ENCODE measurements at places on chromosomes 11 and 22.

- DNase-seq = no peak
Measured at GRCh38 chr11:62344210-62344609, 7.0 kb downstream of the ASRGL1 start.

GRCh38 chr11:70470127-70470526 lies 71.8 kb downstream of the CTTN start:
- DNase-seq = no peak

DNA sequence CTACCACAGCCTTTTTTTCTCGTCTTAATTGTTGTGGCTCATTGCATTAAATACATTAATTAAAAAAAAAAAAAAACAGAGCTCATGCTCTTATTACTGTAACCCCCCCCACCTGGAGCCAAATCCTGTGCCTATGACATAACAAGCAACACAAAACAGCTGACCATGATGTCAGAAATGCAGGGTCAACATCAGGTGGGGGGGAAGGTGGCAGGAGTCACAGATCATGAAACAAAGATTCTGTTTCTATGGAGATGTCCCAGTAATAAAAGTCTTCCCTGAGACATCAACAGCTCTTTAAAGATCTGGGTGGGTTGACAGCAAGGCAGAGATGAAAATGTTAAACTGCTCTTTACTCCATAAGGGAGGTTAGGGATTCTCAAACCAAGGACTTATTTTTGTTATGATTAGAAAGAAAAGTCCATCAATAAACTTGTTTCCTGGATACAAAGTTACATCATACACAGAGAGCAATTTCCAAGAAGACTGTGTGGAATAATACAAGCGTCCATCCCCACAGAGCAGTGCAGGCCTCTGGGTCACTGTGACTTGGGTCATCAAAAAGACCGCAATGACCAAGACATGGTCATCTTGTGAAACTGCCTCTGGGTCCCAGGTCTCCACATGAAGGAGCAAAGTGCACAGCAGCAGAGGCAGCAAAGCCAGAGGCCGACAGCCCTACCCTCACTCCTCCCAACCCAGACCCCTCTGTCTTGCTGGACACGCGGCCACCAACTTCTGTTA lies 42.7 kb upstream of the CYP2D6 start:
- DNase-seq = no peak

DNA sequence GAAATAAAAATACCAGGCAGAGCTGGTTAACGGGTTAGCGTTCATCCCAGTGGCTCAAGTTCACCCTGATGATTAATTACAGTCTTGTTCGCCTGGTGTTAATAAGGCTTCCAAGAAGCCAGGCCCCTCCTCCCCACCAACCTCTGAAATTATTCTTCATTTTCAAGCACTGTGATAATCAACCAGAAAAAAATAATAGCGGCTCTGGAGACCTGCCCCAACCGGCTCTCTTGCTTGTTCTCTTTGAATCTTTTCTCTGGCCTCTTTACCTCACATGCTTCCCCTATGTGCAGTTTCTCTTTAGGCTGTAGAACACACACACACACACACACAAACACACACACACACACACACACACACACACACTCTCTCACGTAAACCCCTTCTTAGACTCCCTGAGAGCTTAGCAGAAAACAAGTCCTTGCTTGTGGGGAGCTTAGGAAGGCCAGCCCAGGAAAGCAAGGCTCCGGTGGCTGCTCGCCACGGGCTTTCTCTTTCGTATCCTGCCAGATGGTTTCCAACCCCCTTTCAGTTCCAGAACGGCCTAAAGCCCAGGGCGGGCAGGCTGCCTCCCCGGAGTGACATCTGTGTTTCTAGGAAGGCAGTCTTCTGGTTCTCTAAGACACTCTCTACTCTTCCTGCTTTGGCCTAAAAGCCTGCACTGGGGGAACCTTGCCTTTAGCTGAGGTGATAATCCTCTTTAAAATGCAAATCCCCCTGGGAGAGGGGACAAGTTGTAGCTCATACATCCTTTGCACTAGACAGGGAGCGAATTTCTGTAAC lies 106.4 kb upstream of the SESN3 start:
- no peak for DNase-seq

DNA sequence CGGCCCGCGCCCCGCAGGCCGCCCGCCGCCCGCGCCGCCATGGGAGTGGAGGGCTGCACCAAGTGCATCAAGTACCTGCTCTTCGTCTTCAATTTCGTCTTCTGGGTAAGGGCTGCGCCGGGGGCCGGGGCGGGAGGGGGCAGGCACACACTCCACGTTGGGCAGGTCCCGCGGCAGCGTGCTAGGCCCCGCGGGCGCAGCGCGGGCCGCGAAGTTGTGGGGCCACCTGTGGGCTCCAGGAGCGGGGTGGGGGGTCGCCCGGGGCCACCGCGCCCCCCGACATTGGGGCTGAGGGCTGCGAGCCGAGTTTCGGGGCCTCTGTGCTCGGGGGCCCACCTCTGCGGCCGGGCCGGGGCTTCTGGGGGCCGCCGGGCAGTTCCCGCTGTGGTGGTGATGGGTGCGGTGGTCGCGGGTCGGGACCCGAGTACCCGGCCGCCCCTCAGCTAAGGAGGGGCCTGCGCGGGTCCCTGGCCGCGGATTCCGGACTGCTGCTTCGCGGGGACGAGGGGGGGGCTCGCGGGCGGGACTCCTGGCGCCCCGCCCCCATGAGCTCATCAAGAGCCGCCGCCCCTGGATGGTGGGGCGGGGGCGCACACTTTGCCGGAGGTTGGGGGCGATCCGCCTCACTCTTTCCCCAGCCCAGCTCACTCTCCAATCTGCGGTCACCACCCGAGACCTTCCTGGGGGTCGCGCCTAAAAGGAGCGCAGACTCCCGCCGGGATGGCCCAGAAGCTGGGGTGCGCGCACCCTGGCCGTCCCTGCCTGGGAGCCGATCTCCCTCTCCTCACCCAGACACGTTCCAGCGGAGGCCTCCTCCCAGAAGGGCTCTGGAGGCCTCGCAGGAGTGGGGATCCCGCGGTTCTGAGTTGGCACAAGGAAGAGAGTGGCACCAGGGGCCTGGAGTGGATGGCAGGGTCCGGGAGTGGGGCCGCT lies 667 bp downstream of the CD81 start:
- peak; percentile 41 for DNase-seq

DNA sequence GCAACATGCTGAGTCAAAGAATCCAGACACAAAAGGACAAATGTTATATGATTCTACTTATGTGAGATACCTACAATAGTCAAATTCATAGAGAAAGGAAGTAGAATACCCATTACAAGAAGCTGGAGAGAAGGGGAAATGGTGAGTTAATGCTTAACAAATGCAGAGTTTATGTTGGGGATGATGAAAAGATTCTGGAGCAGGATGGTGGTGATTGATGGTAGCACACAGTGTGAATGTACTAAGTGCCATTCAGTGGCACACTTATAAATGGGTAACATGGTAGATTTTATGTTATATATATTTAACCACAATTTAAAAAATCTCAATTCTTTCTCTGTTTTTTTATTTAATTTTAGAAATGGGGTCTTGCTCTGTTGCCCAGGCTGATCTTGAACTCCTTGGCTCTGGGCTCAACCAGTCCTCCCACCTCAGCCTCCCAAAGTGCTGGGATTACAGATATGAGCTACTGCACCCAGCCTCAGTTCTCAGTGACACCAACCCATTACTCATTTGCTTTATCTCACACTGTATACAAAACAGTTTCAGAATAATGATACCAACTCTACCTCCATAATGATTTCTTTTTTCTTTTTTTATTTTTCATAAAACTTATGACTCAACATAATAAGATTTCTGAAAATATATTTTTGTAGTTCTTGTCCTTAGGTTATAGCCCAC lies 9.6 kb upstream of the RELA start:
- no peak for DNase-seq

- no peak for DNase-seq
Measured at GRCh38 chr11:76752321-76753143, 30.6 kb upstream of the TSKU start.

GRCh38 chr11:109308551-109308950 lies 113.4 kb upstream of the C11orf87 start:
- DNase-seq = no peak

- no peak for DNase-seq
Measured at GRCh38 chr11:96156379-96156722, 186.6 kb downstream of the MAML2 start.

GRCh38 chr11:119782739-119783072 lies 53.7 kb upstream of the NECTIN1 start:
- DNase-seq = no peak

GRCh38 chr11:111550258-111550657 lies 9.7 kb downstream of the LAYN start:
- DNase-seq = no peak

- no peak for DNase-seq
Measured at GRCh38 chr11:22920939-22921565, 60.8 kb upstream of the CCDC179 start.

DNA sequence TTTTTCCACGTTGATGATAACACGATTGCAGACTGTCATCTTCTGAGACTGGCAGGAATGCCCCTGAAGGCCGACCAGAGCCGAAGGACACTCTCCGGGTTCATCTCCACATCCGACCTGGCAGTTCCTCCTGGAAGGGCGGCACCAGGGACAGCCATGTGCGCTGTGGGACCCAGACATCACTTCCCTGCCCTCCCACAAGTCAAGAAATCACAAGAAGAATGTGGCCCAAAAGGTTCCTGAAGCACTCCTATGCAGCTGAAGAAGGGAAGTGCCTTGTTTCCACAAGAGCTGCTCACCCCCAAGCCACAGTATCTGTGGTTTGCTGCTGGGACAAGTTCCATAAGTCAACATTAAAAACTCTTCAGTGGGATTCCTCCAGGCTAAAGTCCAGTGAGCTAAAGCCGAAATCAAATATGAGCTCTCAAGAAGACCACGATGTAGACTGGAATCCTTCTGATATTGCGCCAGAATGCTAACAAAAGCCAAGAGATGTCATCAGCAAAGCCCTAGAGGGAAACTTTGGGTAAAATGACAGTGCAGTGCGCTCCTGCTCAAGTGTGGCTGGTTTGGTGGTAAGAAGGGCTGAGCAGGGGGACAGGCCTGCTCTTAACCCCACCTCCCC lies 21.2 kb downstream of the PACSIN2 start:
- no peak for DNase-seq

DNA sequence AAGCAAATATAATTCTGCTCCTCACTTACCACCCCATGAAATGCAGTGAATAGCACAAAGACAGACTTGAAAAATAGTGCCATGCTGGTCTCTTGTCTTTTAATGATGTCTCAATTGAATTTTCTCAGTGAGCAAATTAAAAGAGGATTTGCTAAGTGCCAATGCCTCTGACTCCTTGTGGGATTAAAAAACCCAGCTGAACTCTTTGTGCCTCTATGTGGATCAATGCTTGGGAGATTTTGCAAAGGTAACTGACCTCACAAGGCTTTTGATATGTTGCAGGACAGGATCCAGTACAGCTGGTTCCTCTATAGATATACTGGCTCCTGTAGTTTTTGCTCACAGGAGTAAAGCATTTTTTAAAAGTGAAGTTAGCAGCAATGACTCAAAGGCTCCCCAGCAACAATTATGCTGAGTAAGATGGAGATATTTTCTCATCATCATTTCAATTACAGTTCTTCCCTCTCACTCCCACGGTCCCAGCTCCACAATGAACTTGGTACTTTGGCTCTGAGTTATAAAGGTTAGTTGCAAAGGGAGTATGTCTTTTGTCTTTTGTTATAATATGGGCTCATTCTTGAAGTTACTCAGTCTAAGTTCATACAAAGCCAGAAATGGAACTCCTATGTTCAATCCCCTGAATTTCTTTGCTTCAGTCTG lies 471.5 kb downstream of the LRRC4C start:
- DNase-seq = no peak

DNA sequence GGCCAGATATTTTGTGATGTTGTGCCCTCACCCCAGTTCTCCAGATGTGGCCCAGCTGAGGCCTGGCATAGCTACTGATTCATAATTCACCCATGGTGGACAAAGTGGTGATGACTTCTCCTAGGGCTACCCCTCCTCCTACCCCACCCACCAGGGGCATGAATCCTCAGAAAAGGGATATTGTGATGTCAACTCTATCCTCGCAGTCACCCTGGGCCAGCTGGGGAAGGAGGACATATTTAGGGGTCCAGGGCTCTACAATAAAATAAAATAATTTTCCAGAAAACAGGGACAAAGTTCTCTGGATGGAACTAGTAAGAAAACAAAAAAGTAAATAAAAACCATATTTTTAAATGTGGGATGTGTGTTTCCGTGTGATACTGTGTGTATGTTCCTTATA lies at the start of gene UBQLNL:
TSS of gene UBQLNL (minus strand) at position 101 of the 400 bp plus-strand sequence. CDS start 258 bp downstream, outside the sequence.
- no peak for DNase-seq

GRCh38 chr11:16365581-16366228 lies 9.4 kb upstream of the SOX6 start:
- no peak for DNase-seq

DNA sequence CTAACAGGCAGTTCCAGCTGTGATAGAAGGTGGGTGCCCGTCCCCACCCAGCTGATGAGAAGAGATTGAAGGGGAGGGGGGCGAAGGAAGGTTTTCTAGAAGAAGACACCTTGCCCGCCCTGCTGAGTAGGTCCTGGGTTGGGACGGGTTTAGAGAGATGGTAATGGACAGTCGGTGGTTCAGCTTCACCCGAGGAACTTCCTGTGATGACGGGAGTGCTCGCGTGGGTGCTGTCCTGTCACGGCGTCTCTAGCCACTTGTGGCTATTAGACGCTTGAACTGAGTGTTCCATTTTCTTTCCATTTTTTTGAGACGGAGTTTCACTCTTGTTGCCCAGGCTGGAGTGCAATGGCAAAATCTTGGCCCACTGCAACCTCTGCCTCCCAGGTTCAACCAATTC lies 27.6 kb upstream of the MGAT3 start:
- no peak for DNase-seq

GRCh38 chr11:64745521-64746328 lies 1.8 kb upstream of the RASGRP2 start:
- peak; percentile 73 for DNase-seq

GRCh38 chr11:103798026-103798425 lies 238.4 kb upstream of the DDI1 start:
- DNase-seq = no peak

DNA sequence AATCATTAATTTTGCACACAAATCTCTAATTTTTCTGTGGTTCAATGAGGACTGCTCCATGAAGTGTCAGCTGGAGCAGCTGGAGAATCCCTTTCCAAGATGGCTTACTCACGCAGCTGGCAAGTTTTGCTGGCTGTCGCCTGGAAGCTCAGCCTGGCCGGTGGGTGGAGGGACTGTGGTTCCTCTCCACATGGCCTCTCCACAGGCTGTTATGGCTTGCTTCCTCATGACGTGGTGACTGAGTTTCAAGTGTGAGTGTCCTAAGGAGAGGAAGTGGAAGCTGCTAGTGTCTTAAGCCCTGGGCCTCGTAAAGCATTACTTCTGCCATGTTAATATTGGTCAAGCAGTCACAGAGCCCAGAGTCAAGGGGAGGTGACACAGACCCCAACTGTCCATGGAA lies 14.0 kb upstream of the NRIP3 start:
- no peak for DNase-seq
